ENCODE measurements at places on chromosomes 1 and 21. TPM values are rescaled to one million over a fixed set of nuclear protein-coding genes. Genes with fewer than 3 reads are reported as not detected.

PRDM16 gene
- 6.1 TPM for polyA plus RNA-seq

GPR153 gene
- polyA plus RNA-seq: 49.5 TPM

PADI2 gene
- 32.6 TPM for polyA plus RNA-seq

SPATA46 gene
- 0.70 TPM for polyA plus RNA-seq

LCE3E gene
- polyA plus RNA-seq: not detected

ANGPTL3 gene
- 0.18 TPM for polyA plus RNA-seq

LHX8 gene
- not detected for polyA plus RNA-seq

AADACL4 gene
- not detected for polyA plus RNA-seq

SMPDL3B gene
- polyA plus RNA-seq: 1.4 TPM
